ENCODE measurements at places on chromosomes 13 and 19.

GRCh38 chr13:108263621-108264355 lies 5.7 kb upstream of the TNFSF13B start:
- DNase-seq = no peak

DNA sequence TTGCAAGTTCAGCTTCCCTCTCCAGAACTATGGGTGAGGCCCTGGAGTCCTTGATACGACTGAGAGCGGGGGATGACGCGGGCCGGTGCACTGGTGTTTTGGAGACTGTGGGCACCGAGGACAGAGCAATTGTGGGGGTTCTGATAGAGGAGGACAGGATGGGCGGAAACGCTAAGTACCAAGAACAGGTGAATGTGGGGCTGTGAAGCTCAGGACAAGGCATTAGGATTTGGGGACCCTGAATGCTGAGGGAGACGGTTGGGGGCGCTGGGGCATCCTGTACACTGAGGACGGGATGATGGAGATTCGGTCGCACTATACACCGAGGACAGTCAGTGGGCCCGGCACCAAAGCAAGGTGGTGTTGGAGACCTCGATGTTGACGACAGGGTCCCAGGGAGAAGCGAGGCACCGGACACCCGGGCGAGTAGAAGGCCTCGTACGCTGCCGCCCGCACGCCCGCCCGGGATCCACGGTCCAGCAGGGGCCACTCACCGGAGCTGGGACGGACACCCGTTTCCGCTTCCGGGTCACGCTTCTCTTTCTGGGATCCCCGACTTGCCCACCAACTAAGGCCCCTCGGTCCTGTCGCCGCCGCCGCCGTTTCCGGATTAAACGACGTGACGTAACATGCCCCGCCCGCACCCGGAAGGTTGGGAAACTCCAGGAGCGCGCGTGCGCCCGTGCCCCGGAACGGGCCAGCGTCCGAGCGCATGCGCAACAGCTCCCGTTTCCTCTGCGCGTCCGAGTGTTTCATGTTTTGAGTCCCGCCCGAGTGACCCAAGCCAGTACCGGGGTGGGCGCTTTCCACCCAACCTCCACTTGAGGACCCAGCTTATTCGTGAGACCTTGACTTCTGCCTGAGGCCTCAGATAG lies at the start of gene CHMP2A:
Gene CHMP2A, minus strand, starts transcription at position 612 of the 875 bp plus-strand sequence. CDS start 893 bp downstream, outside the sequence.
- peak; percentile 98 for DNase-seq

GRCh38 chr13:73991384-73991783 lies 142.8 kb downstream of the KLF12 start:
- no peak for DNase-seq

- DNase-seq = no peak
Observed at GRCh38 chr19:42105368-42105767, 26.9 kb downstream of the POU2F2 start.

DNA sequence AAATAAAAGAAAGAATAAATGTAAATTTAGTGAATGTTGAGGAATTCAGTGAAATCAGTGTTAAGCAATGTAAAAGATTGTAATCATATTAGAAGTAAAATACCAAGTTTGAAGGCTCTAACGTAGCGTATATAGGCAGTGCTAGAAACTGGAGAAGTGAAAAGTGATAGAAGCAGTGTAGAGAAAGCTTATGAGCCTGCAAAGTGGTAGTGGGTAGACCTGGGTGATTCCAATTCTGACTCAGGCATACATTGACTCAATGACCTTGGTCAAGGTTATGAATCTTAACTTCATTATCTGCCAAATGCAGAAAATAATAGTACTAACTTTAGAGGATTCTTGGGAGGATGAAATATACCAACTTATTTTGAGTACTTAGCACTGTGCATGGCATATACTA lies 4.1 kb downstream of the SLC10A2 start:
- DNase-seq = no peak

GRCh38 chr13:78875792-78876580 lies 217.0 kb upstream of the OBI1 start:
- no peak for DNase-seq

DNA sequence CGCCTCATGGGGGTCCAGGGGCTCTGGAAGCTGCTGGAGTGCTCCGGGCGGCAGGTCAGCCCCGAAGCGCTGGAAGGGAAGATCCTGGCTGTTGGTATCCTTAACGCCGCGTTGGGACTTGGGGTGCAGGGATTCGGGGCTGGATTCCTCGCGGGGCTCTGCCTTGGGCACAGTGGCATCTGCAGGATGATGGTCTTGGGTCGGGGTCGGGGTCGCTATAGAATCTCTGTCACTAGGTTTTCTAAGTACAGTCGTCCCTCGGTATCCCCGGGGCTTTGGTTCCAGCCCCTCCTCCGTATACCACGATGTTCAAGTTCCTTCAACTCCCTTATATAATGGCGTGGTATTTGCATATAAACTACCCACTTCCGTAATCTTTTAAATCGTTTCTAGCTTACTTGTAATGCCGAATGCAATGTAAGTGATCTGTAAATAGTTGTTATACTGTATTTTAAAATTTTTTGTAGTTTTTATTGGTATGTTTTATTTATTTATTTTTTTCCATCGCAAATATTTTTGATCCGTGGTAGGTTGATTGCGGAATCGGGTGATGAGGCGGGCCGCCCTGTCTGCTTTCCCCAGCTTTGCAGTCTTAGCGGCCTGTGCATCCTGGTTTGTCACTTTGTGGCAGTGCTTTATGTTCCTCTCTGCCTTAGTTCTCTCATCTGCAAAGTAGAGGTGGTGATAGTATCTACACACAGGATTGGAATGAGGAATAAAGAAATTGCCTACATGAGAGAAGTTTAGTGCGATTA lies 606 bp downstream of the ERCC5 start:
- peak; percentile 76 for DNase-seq

DNA sequence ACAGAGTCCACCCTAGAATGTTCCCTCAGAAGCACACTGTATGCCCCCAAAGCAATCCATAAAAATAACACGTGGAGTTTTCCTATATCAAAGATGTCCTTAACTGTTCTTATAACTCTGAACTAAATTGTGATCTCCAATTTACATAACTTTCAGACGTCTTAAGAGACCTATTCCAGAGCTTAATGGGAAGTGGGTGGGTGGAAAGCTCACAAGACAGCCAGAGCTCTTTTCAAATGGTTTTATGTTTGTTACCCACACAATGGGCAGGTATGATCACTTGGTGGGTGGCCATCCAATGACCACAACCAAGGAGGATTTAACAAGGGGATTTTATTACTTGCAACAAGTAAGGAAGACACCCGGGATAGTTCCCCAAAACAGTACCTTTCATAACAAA lies 81.7 kb downstream of the LRRC63 start:
- DNase-seq = no peak

DNA sequence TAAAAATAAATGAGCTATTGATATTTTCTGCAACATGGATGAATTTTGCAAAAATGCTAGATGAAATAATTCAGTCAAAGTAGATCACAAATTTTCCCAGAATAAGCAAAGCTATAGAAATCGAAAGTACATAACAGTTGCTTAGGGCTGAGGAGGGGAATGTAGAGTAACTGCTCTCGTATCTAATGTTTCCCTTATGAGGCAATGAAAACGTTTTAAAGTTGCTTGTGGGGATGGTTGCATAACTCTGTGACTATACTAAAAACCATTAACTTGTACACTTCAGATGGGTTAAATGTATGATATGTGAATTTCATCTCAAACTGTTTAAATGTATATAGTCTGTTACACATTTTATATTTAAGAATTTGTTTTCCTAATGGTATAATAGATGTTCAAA lies 231.7 kb downstream of the GGACT start:
- DNase-seq = no peak

GRCh38 chr13:110057052-110057451 lies 249.9 kb downstream of the COL4A1 start:
- no peak for DNase-seq

GRCh38 chr13:109779074-109779473 lies 7.3 kb downstream of the IRS2 start:
- DNase-seq = no peak

- peak; percentile 44 for DNase-seq
Observed at GRCh38 chr19:46717716-46718143, 816 bp upstream of the PRKD2 start.

- no peak for DNase-seq
Observed at GRCh38 chr13:74203576-74203975, 69.4 kb upstream of the KLF12 start.

GRCh38 chr19:14375055-14375581 lies 6.1 kb upstream of the ADGRE5 start:
- DNase-seq = peak; percentile 97

- DNase-seq = no peak
Observed at GRCh38 chr19:13984186-13984585, 21.9 kb downstream of the RFX1 start.

GRCh38 chr13:35388441-35389355 lies 87.8 kb downstream of the MAB21L1 start:
- no peak for DNase-seq

- DNase-seq = no peak
Observed at GRCh38 chr13:99071211-99071610, 93.3 kb upstream of the DOCK9 start.

- no peak for DNase-seq
Observed at GRCh38 chr19:855566-856120, 3.5 kb downstream of the ELANE start.

- no peak for DNase-seq
Observed at GRCh38 chr13:44108331-44108858, 228.7 kb downstream of the LACC1 start.

GRCh38 chr19:19021115-19021514 lies 12.2 kb downstream of the SUGP2 start:
- DNase-seq = no peak

DNA sequence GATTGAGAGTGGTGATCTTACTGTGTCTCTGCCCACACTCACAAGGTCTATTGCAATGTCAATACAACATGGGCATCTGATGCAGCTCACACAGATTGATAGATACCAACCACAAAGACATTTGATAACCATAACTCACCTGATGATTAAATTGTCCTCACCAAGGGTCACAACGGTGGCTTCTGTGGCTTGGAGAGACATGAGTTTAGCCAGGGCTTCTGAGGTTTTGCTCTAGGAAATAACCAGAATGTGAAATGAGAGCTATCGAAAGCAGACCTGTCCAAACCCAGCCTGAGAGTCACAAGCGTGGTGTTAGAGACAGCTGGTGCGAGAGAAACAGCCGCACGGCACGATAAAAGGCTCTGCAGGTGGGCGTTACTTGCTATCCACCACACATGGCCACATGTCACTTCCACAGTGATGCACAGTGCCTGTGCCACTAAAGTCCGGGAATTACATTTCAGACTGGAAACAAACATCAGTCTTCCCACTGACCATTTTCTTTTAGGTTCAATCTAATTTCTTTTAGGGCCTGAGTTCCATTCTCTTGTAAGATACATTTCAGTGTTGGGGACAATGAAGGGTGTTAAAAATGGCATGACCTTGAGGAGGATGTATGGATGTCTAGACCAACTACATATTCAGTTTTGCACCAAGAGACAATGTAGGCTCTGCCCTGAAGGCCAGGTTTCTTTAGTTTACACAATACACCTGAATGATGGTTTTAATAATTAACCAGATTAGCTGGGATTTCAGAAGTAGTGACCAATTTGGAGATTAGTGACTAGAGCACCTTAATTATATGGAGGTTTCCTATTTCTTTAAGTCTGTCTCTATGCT lies 53.7 kb downstream of the ATP7B start:
- no peak for DNase-seq

DNA sequence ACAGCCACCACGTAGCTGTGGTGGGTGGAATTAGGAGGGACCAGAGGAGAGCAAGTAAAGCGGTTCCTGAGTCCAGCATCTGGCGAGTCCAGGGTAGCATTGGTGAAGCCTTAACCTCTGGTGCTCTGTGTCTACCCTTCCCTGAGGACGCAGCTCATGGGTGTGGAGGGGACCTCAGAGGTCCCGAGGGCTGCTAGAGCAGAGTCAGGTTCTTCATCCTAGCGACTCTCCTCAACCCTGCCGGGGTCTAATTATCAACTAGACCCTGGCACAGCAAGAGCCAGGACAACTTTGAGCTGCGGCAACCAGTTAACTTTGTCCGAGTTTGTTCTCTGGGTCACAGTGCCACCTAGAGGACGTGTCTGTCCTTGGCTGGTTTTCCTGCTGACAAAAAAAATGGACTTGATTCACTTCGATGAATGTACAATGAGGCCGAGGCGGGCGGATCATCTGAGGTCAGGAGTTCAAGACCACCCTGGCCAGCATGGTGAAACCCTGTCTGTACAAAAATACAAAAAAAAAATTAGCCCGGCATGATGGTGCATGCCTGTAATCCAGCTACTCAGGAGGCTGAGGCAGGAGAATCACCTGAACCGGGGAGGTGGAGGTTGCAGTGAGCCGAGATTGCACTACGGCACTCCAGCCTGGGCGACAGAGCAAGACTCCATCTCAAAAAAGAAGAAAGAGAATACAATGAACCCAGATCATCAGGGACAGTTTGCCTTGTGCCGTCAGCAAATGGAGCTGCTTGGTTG lies 25.0 kb downstream of the TSSK6 start:
- peak; percentile 73 for DNase-seq

GRCh38 chr13:101869553-101869952 lies 417.1 kb downstream of the ITGBL1 start:
- DNase-seq = no peak

- no peak for DNase-seq
Observed at GRCh38 chr13:109819874-109820273, 33.5 kb upstream of the IRS2 start.

GRCh38 chr19:18160493-18160970 lies 7.6 kb downstream of the PIK3R2 start:
- no peak for DNase-seq

DNA sequence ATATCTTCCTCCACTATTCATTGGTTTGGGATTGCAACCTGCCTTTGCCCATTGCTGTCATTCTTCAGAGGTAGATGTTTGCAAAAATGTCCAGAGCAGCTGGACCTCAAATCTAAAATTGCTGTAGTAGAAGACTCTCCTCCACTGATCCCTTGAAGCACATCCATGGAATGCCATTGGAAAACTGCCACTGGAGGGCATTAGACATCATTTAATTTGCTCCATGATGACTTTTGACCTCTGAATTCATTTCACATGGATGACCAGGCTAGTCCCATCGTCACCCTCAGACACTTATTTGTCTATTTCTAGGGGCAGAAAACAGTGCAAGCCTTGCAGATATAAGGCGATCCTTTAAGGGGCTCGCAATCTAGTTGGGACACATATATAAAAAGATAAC lies 33.9 kb upstream of the FLT1 start:
- DNase-seq = no peak

GRCh38 chr13:99293178-99293577 lies 14.0 kb downstream of the GPR183 start:
- no peak for DNase-seq

GRCh38 chr19:30908262-30908771 lies 440.9 kb downstream of the TSHZ3 start:
- no peak for DNase-seq

DNA sequence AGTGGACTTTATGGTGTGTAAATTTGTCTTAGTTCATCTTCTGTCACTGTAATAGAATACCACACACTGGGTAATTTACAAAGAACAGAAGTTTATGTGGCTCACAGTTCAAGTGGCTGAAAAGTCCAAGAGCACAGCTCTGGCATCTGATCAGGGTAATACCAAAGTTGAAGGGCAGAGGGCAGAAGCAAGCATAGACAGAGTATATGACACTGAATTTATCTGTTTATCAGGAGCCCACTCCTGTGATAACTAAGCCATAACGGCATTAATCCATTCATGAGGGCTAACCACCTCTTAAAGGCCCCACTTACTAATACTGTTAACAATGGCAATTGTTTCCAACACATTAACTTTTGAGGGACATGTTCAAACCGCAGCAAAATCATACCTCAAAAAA lies 4.0 kb upstream of the RFXAP start:
- no peak for DNase-seq

- DNase-seq = no peak
Observed at GRCh38 chr13:102852556-102852955, 6.7 kb downstream of the ERCC5 start.
